ENCODE measurements at places on chromosomes 1 and 21.

GRCh38 chr1:27427816-27428315 lies 35.4 kb downstream of the GPR3 start:
- no peak for DNase-seq

- no peak for DNase-seq
These were observed 5.7 kb downstream of the ZC3H12A start for GRCh38 chr1:37480125-37480466.

GRCh38 chr1:194215448-194215847 lies 1029.0 kb upstream of the B3GALT2 start:
- DNase-seq = no peak

DNA sequence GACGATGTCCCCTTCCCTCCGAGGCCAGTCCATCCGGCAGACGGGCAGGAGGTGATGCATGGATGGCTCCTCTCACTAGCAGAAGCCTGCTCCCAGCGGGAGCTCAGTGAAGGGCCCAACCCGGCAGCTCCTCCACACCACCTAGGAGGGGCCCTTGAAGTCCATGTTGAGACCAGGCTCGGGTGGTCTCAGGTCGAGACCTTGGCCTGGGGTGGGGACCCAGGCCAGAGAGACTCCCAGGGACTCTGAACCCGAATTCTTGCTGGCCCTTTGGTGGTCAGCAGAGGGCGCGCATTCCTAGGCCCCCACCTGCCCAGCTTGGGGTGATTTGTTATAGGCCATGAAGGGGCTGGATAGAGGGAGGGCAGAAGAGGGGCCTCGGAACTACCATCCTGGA lies 642 bp upstream of the NT5C1A start:
- no peak for DNase-seq

GRCh38 chr1:161733526-161733925 lies 12.2 kb downstream of the FCRLB start:
- no peak for DNase-seq

GRCh38 chr21:32312976-32313375 lies 14.3 kb downstream of the MRAP start:
- DNase-seq = no peak

DNA sequence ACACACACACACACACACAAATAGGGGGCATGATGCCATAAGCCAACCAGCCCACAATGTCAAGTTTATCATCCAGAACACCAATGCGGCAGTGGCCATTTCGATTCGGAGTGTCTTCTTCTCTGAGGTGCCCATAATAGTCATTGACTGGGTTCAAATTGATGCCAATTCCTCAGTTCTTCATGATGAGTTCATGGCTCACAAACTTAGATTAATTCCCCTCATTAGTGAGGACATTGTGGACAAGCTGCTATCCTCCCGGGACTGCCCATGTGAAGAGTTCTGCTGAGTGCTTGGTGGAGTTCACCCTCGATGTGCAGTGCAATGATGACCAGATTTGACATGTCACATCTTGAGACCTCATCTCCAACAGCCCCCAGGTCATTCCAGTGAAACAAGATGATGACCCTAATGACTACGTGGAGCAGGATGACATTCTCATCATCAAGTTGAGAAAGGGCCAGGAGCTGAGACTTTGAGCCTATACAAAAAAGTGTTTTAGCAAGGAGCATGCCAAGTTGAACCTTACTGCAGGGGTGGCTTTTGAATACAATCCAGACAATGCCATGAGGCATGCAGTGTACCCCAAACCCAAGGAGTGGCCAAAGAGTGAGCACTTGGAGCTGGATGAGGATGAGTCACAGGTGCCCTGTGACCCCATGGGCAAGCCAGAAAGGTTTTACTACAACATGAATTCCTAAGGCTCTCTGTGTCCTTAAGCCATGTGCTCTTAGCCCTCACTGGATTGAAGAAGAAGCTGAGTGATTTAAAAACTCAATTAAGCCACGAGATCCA lies 211.6 kb upstream of the SAMSN1 start:
- no peak for DNase-seq

DNA sequence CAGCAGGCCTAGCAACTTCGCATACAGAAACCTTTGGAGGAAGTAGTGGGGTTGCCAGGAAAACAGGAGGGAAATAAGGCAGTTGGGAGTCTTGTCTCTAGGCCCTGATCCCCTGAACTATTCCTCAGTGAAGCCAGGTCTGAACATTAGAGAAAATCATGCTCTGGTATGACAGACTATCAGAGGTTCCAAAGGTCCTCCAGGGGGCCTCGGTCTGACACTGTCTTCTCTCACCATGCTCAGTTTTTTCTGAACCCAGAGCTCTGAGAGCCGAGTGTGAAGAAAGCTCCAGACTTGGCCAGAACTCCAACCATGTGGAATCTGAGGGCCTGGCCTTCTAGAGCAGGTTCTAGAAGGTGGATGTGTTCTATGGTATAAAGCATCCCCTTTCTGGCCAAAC lies 4.0 kb downstream of the TOMM40L start:
- DNase-seq = no peak

- DNase-seq = no peak
These were observed at the start of the genes ACAP3 and PUSL1 for GRCh38 chr1:1307923-1308755. ACAP3 (minus strand) TSS chr1:1307930; CDS start chr1:1307815, 115 bp downstream. PUSL1 (plus strand) TSS chr1:1308597; CDS start chr1:1308644, 47 bp downstream.

- DNase-seq = no peak
These were observed 26.5 kb downstream of the CD34 start for GRCh38 chr1:207884266-207885029.

DNA sequence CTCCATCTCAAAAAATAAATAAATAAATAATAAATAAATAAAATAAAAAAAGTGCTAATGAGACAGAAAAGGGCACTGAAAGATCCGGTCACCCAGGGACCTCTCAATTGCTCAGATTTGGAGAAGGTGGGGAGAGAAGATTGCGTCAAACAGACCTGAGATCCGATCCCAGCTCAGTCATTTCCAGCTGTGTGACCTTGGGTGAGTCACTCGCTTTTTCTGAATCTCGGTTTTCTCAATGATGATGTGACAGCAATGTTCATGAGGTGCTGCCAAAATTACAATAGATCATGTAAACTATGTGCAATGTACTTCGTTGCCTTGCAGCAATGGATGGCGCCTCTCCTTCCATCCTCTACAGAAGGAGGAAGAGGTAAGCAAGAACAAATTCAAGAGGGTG lies 11.1 kb upstream of the MEF2D start:
- DNase-seq = no peak

- no peak for DNase-seq
These were observed 42.7 kb downstream of the APP start for GRCh38 chr21:26127918-26128317.

GRCh38 chr1:37723390-37724078 lies 31.2 kb downstream of the CDCA8 start:
- DNase-seq = no peak

- peak; percentile 77 for DNase-seq
These were observed 22.3 kb upstream of the TMEM222 start for GRCh38 chr1:27299385-27300271.

DNA sequence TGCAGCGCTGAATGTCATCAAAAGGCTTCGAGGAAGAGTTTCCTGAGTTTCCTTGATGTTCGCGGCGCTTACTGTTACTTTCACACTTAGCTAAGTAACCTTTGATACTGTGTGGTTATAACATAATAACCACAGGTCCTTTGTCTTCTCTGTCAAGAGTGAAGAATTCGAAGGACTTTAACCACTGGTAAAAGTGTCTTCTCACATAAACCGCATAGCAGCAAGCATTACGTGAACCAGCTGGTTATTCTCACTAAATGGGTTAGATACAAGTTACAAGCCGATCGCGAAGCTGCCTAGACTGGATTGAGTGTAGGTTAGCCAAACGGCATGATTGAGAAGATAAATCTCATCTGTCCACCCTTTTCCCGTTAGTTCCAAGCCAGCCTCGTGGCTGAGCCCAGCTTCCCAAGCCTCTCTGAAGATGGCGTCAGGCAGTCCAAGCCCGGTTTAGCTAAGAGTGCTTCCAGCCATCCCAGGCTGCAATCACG lies 18.3 kb upstream of the IFNGR2 start:
- no peak for DNase-seq

DNA sequence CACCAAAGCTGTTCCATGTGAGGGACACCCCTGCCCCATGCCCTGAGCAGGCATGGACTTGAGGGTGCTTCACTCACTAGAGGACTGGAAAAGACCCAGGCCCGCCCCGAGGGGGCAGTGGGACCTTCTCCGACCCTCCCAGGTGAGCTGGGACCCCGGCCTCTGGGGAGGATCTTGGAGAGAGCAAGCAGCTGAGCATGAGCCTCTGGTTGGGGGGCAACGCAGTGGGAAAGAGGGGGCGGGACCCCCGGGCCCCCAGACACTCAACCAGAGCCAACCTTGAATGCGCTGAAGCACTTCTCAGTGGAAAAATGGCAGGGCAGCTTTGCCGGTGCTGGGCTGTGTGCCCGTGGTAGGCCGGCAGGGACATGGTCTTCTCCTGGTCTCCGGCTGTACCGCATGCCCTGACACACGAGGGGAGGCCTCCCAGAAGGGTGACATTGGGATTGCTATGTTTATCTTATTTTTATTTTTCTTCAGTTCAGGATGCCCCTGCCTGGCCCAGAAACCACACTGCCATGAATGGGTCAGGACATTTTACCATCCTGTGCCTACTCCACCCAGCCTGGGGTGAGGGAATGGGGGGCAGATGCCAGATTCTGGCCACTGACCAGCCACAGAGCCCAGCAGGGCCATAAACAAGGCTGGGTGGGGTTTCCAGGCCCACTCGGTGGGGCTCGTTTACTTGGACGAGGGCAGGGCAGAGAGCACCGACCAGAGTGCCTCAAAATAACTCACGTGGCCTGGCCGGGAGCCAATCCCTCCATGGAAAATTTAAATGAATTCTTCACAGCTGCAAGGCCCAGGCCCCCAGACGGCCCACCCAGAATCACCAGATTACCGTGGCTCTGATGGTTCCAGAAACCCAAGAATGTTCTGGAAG lies 17.2 kb upstream of the LAPTM5 start:
- DNase-seq = no peak

GRCh38 chr1:210332719-210333398 lies 4.2 kb downstream of the HHAT start:
- DNase-seq = no peak

DNA sequence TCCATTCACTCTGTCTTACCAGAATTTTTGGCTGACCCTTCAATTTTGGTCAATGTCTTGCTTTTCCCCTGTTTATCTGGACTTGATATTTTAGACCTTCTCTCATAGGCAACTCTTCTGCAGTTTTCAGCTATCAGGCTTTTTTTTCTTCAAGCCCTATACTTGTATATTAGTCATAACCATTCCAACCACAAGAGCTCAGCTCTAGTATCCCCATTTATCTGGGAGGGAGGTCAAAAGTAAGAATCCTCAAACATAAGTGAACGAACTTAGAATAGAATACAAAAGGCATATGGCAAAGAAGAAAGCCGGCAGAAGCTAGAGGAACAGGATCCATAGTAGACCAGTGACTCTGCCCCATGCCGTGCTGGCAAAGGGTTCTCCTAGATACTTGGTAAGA lies 45.9 kb upstream of the TNFSF4 start:
- no peak for DNase-seq

DNA sequence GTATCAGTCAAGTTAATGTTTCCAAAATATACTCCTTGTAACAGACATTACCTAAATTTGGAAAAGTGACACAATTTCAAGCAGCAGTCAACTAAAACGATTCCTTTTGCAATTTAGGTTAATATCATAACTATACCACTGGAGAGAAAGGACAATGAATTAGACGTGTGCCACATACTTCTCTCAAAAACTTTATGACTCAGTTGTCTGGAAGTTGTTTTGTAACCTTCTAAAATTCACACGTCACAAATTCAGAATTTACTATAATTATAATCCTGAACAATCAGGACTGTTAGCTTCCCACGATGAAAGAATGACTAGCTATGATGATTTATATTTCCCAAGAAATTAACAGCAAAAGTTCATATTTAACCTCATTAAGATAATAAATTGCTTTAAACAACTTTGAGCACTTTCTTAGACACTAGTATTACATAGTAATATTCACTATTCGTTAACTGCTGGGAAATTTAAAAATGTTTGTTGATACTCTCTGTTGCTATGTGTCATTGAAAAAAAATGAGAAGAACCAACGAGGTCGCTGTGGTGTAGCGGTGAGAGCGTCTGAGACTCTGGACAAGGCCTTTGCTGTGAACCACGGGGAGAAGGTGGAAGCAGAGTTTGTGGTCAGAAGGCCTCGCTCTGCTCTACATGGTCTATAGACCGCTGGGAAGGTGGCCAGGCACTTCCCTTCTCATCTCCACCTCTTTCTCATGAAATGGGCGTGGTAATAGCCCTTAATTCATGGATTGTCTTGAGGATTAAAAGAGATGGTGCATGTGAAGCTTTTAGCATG lies 27.9 kb upstream of the BATF3 start:
- DNase-seq = no peak

DNA sequence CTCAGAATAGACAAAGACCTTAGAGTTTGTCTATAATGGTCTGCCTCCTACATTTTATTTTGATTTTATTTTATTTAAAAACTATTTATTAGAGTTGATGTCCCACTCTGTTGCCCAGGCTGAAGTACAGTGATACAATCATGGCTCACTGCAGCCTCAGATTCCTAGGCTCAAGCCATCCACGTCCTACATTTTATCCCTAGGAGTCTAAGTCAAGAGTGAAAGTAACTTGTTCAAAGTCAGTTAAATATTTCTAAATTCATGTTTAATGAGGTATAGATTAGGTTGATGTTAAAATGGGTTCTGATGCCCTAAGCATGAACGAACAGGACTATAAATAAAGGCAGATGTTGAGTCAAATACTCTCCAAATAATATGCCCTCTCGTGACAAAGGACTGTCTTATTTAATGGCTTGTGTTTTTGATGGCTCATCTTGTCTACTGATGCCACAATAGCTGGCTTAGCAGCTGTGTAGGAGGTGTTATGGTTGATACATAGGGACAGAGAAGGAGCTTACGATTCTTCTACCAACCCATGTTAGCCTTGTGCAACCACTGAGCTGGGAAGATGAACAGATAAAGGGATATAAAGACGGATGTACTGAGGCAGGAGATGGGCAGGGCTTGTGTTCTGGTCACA lies 66.0 kb upstream of the CR1L start:
- no peak for DNase-seq

- no peak for DNase-seq
These were observed 12.4 kb upstream of the PWP2 start for GRCh38 chr21:44094832-44095231.

DNA sequence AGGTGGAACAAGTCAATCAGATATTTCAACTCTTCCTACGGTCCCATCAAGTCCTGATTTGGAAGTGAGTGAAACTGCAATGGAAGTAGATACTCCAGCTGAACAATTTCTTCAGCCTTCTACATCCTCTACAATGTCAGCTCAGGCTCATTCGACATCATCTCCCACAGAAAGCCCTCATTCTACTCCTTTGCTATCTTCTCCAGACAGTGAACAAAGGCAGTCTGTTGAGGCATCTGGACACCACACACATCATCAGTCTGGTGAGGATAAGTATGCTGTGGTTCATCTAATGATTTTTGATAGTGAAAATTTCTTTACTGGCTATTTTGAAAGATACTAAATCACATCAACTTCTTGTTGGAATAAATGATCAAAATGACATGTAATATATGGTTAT lies 67.7 kb upstream of the MPC2 start:
- no peak for DNase-seq

- no peak for DNase-seq
These were observed 28.1 kb downstream of the TSHB start for GRCh38 chr1:115057661-115058254.

GRCh38 chr1:205604059-205604458 lies 27.8 kb downstream of the ELK4 start:
- DNase-seq = no peak
